ENCODE measurements at places on chromosomes 1 and 21.

DNA sequence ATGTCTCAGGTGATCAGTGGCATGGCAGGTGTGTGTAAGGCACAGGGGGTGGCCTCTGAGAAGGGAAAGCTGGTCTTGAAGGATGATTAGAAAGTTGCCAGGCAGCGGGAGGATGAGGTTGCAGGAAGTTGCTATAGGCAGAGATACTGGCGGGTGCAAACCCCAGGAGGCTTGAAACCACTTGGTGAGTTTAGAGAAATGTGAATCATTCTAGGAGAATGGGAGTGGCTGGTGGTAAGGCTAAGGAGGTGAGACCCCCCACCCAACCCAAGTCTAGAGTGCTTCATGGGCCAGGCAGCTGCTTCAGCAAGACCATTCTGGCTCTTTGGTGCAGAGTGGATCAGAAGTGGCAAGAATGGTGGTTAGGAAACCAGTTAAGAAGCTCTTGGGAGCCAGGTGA lies 9.0 kb downstream of the SH2D2A start:
- H3K27me3 ChIP-seq, result no peaks in the 10 kb centered on the region
- H3K4me3 ChIP-seq, result peak overlapping the region; percentile 48
- peaks cover 92% of the 10 kb centered on the region for H3K36me3 ChIP-seq
- H3K4me1 ChIP-seq, result peaks cover 52% of the 10 kb centered on the region

GRCh38 chr1:85342207-85342606 lies 65.8 kb upstream of the BCL10 start:
- no peak overlapping the region for H3K4me3 ChIP-seq
- no peak for ATAC-seq
- H3K27ac ChIP-seq, result no peak overlapping the region
- H3K4me1 ChIP-seq, result no peaks in the 10 kb centered on the region

DNA sequence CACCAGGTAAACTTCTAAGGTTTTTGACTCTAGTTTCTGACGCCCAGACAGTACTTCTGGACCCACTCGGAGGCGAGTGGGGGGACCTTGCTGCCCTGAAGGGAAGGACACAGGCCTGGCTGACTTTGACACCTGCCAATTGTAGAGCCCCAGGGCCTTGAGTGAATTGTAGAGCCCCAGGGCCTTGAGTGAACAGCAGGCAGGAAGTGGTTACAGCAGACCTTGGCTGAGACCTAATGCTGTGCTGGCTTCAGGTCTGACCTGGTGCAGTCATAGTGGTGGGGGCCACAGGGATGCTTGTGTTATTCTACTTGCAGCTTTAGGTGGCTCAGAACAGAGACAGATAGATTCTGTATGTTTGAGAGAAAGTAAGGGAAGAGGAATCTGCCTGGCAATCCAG lies 344.3 kb downstream of the DUSP10 start:
- peaks cover 36% of the 10 kb centered on the region for H3K27me3 ChIP-seq
- no peak overlapping the region for H3K27ac ChIP-seq
- ATAC-seq, result no peak
- H3K4me3 ChIP-seq, result no peak overlapping the region
- H3K4me1 ChIP-seq, result no peaks in the 10 kb centered on the region

DNA sequence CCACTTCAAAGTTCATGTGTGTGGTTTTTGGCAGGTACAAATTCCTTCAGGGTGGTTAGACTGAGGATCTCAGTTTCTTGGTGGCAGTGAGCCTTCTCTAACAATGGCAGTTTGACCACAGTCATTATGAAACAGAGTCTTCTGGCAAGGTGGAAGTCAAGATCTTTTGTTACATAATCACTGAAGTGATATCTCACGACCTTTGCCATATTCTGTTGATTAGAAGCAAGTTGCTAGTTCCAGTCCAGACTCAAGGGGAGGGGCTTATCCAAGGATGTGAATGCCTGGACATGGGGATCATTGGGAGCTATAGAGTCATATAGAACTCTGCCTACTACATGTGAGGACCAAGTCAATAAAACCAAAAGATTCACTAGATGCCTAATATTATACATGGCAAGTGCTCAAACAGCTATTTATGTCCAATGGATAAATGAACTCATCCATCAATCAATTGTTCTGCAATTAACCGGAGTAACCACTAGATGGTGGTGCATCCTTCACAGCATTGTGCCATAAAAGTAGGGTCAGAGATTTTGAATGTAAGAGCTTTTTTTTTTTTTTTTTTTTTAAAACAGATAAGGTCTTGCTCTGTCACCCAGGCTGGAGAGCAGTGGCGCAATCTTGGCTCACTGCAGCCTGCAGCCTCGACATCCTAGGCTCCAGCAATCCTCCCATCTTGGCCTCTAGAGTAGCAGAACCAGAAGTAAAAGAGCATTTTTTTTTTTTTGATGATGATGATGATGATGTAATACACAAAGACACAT lies 131.9 kb downstream of the CRB1 start:
- no peaks in the 10 kb centered on the region for H3K36me3 ChIP-seq
- H3K4me1 ChIP-seq, result no peaks in the 10 kb centered on the region
- no peak overlapping the region for H3K27ac ChIP-seq

GRCh38 chr1:165484532-165484931 lies 39.6 kb upstream of the RXRG start:
- peaks cover 16% of the 10 kb centered on the region for H3K27me3 ChIP-seq
- no peak overlapping the region for H3K4me3 ChIP-seq
- ATAC-seq, result no peak

GRCh38 chr1:52558941-52559340 lies 6.0 kb upstream of the TUT4 start:
- H3K27me3 ChIP-seq, result no peaks in the 10 kb centered on the region
- no peaks in the 10 kb centered on the region for H3K36me3 ChIP-seq
- no peak for ATAC-seq

DNA sequence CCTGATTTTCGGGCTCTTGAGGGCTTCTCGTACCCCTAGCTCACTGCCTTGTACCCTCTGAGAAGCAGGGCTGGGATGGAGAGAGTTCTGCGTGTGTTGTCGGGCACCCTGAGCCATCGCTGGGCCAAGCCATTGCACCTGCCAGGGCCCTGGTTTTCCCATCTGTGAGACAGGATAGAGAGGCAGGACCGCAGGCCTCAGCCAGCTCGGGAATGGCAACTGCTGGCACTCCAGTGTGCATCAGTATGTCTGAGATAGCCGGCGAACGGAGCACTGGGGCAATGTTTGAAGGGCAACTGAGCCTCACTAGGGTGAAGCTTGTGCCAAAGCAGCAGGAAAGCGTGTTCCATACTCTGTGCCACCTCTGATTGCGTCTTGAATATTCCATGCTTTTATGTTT lies 66.9 kb downstream of the TENT5C start:
- H3K36me3 ChIP-seq, result no peaks in the 10 kb centered on the region
- ATAC-seq, result no peak
- no peak overlapping the region for H3K27ac ChIP-seq
- H3K4me1 ChIP-seq, result peaks cover 13% of the 10 kb centered on the region
